ENCODE measurements at places on chromosomes 3 and 15. TPM values are rescaled to one million over a fixed set of nuclear protein-coding genes. Genes with fewer than 3 reads are reported as not detected.

The LEKR1 gene
- not detected for total RNA-seq

DNA sequence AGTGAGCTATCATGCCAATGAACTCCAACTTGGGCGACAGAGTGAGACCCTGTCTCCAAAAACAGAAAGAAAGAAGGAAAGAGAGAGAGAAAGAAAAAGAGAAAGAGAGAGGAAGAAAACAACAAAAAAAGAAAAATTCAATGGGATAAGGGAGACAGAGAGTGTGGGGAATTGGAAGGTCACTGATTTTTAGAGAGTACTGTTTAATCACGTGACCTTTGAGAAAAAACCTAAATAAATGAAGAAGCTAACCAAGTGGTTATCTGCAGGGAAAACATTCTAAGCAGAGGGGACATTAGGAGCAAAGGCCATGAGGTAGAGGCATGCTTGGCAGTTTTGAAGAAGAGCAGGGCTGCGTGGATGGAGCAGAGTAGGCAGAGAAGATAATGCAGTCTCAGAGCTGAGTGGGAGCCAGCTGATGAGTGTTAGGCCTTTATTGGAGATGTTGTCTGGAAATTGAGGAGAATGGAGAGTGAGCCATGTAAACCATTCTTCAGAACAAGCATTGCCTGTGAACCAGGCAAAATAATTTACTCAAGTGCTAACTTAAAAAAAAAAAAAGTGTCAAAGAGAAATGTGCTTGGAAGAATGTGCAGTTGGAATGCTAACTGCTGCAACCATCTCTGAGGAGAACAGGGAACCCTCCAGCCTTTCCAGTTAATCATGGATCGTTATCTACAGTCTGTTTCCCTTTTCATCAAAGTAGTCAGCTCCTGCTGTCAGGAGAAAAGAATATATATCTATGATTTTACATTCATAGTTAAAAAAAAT lies 377.3 kb upstream of the SEMA6D start:
- H3K27me3 ChIP-seq: no peaks in the 10 kb centered on the region
- no peaks in the 10 kb centered on the region for H3K36me3 ChIP-seq
- H3K27ac ChIP-seq: no peak overlapping the region
- no peaks in the 10 kb centered on the region for H3K4me1 ChIP-seq
- DNase-seq: no peak
- H3K4me3 ChIP-seq: no peak overlapping the region

DNA sequence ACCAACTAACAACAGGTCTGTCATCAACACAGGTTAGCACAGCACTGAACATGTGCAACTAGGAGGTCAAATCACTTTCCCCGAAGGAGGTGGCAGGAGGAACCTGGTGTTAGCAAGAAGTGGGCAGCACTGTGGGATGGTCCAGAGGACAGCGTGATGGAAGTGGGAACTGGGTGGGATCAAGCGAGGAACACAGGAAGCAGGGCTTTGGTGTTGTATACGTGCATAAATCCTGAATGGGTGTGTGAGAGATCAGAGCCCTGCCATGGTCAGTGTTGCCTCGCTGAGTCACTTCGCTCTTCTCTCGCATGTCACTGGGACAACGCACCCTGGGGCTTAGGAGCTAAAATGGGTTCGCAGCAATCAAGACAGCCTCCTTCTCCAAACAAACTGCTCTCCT lies 62.1 kb downstream of the MOBP start:
- no peaks in the 10 kb centered on the region for H3K27me3 ChIP-seq
- no peaks in the 10 kb centered on the region for H3K4me1 ChIP-seq
- DNase-seq: no peak
- no peak overlapping the region for H3K4me3 ChIP-seq

- H3K4me3 ChIP-seq: no peak overlapping the region
- no peaks in the 10 kb centered on the region for H3K27me3 ChIP-seq
- no peaks in the 10 kb centered on the region for H3K36me3 ChIP-seq
- no peaks in the 10 kb centered on the region for H3K4me1 ChIP-seq
- H3K27ac ChIP-seq: no peak overlapping the region
- no peak for DNase-seq
These were observed 1.4 kb upstream of the CIDEC start for GRCh38 chr3:9881441-9881840.

Data from ascending aorta (tissue), 2 donors.